ENCODE measurements at places on chromosomes 1 and 21. TPM values are rescaled to one million over a fixed set of nuclear protein-coding genes. Genes with fewer than 3 reads are reported as not detected.

The MARK1 gene
- polyA plus RNA-seq, result 1.2 TPM

The LINGO4 gene
- polyA plus RNA-seq, result not detected

The HCRTR1 gene
- not detected for polyA plus RNA-seq

The CSF3R gene
- polyA plus RNA-seq, result 4.3 TPM

The SLC41A1 gene
- polyA plus RNA-seq, result 75.9 TPM

GRCh38 chr1:56933161-56933560, 32.7 kb downstream of the C8B start:
- DNase-seq, result no peak

DNA sequence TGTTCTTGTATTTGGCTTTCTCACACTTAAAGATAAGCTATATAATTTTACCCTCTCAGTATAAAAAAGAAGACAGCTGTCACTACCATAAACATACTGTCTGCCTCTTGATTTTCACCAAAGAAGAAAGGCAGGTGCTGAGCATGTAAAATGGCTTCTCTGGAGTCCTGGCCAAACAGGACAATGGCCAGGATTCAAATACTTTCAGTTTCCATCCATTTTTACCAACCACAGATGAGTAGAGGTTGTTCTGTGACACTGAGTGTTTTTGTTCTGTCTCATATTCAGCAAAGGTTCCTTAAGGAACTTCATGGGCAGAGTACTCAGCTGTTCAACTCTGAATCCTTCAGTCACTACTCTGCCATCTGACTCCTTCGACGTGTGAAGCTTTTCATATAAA, 29.4 kb upstream of the RAB3GAP2 start:
- DNase-seq, result no peak

- DNase-seq, result no peak
These were observed 671.9 kb downstream of the PTPRC start for GRCh38 chr1:199310708-199311107.

- no peak for DNase-seq
These were observed 599.1 kb downstream of the PTPRU start for GRCh38 chr1:29835406-29835805.

DNA sequence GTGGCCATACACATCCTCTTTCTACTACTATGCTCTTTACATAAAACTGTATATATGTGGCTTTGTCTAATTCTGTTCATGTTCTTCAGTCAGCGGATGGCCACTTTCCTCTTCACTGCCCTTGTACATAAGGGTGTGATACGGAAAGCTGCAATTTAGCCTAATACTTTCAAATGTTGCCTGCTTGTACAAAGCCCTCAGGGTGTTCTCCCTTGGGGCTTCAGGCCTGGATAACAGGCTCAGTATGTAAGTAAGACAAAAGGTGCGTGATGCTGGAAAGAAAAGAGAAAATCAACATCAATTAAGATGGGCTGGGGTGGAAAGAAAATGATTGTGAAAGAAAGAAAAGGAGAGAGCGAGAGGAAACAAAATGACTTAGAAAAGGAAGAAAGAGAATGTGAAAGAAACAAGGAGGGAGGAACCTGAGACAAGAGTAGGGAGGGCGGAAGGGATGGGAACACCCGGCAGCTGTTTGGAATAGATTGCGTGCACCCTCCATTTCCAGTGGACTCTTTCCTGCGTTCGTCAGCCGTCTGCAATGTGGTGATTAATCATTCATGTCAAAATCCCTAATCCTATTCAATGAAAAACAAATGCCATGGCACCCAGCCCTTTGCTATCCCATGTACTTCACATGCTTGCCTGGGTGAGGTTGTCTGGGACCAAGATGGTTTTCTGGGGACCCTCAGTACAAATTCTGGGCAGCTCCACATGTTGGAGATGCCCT, 553.6 kb downstream of the NUF2 start:
- DNase-seq, result peak; percentile 34

DNA sequence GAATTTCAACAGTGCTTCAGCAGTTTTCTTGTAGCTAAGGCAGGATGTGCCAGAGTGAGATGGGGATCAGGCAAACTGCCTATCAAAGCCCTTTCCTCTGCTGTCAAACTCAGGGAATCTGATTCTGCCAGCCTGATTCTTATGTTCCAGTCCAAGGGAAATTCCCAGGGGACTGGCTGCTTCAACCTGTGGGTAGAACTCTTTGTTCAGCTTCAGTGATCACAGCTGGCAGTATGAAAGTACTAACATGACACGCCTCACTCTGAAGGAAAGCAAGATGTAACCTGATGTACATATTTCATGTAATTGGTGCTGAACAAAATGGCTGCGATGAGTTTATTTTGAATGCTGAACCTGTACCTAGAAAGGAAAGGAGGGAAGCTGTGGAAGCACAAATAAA, 40.1 kb upstream of the SLC5A9 start:
- DNase-seq, result no peak

DNA sequence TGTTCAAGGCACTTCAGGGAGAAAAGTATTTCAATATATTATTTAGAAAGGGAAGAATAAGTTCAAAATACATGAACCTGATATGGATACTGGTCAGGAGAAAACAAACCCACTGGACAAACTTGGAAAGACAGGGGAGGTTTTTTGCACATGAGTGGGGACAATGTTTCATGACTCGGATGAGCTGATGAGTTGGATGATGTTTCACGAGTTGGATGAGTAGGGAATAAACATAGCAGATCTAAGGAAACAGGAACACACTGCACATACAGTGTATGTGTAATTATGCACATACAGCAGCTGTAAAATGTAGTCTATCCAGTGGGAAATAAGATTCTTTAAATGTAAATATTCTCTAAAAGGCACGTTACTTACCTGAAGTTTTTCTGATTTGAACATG, 682.9 kb upstream of the ADAMTS5 start:
- DNase-seq, result no peak

- no peak for DNase-seq
These were observed 35.7 kb upstream of the THEM4 start for GRCh38 chr1:151944857-151945575.

DNA sequence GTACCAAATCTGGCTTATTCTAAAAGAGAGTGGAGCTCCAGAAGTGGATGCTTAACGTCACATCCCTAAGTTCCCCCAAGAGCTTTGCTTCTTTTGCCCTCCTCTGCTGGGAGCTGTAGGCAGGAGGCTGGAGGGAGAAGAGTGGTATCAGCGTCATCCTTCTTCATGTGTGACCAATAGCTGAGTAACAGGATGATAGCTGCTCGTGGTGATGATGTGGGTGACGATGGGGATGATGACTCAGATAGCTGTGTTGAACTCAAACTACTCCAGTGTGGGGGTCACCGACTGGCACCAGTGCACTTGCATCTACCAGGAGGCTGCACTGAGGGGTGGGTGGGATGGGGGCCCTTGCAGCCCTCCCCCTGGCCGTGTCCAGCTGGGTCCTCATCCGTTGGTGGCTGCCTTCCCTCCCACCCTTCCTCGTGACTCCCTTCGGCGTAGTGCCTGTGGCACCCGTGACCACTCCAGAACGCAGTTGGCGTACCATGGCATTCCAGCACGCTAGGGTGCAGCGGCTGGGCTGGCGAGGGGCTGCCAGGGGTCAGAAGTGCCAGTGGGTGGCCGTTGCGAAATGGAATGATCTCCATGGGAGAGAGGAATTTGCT, 1.1 kb downstream of the IGFN1 start:
- DNase-seq, result no peak

GRCh38 chr1:159066108-159066507, 10.5 kb downstream of the AIM2 start:
- no peak for DNase-seq

- DNase-seq, result no peak
These were observed 1.4 kb downstream of the NCAM2 start for GRCh38 chr21:20999659-21000058.

DNA sequence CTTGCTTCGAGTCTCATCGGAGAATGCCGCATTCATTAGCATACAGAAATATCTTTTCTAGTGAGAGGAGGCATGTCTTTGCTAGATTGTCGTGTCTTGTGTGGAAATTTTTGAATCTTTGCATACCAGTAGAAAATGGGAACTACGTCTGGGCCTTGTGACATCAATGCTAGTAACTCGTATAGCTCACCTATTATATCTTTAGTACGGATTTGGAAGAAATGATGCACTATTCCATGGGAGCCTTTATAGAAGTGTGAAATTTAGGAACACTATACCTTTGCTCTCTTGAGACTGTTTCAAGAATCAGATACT, 835 bp downstream of the UHMK1 start:
- DNase-seq, result no peak

DNA sequence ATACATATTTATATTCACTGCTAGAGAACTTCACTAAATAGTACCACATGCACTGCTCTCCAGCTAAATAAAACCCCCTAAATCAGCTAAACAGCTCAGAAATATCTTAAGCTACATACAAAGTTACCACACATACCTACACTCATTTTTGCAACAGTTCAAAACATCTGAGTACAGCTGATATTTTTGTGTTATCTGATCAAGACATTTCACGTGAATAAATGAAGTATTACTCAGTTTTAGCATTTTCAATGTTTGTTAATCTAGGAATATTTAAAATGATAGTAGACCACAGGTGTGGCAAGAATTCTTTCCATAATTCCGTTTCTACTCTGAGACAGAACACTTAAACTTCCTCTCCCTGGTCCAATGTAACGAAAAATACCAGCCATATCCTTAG, 20.8 kb downstream of the EVI5 start:
- DNase-seq, result no peak

DNA sequence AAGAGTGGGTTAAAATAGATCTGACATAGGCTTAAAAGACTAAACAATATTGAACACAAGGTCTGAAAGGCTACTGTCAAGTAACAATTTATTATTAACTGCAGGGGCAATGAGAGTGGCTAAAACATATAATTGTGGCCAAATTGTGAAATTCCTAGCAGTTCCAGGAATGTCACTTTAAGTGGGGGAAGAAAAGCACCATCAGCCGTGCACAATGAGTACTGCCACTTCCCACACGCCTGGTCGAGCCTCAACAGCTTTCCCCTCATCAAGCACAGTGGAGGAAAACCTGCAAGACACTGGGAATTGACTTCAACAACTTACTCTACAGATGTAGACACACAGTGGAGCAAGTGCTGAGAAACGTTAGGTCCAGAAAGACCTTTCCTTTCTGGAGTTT, 16.4 kb downstream of the TFB2M start:
- no peak for DNase-seq

DNA sequence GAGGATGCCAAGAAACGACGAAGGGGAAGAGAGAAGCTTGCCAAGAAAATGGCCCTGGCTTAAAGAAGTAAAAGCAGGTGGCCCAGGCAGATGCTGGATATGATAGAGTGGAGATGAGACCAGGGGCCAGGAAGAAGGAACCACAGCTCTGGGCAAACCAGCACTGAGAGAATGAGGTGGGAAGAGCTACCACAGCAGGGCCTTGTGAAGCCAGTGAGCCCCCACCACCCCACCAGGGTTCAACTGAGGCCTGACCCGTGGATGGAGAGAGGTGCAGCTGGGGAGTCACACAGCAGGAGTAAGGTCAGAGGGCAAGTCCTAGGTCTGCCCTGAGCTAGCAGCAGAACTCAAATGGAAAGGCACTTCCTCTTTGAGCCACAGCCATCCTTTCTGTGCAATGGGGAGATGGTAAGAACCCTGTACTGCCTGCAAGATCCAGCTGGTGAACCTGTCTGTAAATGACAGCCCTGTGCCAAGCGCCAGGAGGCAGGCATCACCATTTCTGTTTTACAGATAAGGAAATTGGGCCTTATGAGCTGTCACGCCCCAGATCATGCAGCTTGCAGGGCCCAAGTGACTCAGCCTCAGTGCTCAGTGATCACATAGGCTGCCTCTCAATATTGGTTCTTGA, 8.5 kb downstream of the SH3BGRL3 start:
- no peak for DNase-seq

- no peak for DNase-seq
These were observed 418.8 kb downstream of the ZP4 start for GRCh38 chr1:237471956-237472355.

GRCh38 chr21:36232641-36233040, 76.0 kb downstream of the DOP1B start:
- no peak for DNase-seq

- no peak for DNase-seq
These were observed 71.6 kb downstream of the RD3 start for GRCh38 chr1:211420389-211420788.

DNA sequence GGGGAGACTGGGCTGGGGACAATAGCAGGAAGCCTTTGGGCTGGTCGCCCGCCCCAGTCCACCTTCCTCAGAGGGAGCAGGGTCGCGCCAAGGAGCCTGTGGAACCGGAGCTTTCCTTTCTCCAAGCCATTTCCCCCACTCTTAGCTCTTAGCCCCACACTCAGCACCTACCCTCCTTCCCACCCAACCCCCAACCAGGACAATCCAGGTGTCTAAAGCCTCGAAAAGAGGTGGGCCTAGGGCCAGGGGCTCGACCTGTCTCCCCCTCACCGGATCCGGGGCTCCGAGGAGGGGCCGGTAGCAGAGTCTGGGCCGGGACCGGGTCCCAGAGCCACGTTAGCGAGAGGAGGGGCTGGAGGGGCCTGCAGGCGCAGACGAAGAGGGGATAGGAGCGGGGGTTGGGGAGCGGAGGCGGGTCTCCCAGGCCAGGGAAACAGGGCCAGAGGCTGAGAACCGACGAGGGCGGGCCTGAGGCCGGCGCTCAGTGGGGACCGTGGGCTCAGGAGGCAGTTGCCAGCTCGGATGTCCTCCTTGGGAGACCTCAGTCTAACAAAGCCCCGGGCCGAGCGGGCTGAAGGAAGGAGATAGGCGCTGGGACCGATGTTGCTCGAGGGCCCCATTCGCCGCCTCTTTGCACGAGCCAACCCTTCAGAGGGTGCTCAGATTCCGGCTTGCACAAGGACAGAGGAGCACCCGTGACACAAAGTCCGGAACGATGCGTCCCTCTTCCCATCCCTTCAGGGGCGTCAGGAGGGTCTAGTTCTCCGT, 943 bp downstream of the SEMA6C start:
- no peak for DNase-seq
